ENCODE measurements at places on chromosomes 4 and X.

GRCh38 chr4:120709991-120710390, 212.5 kb downstream of the PRDM5 start:
- DNase-seq, result no peak

GRCh38 chrX:53265771-53266574, 15.4 kb downstream of the IQSEC2 start:
- peak; percentile 9 for DNase-seq

- DNase-seq, result no peak
Measured at GRCh38 chrX:69127466-69127865, 37.8 kb downstream of the PJA1 start.

DNA sequence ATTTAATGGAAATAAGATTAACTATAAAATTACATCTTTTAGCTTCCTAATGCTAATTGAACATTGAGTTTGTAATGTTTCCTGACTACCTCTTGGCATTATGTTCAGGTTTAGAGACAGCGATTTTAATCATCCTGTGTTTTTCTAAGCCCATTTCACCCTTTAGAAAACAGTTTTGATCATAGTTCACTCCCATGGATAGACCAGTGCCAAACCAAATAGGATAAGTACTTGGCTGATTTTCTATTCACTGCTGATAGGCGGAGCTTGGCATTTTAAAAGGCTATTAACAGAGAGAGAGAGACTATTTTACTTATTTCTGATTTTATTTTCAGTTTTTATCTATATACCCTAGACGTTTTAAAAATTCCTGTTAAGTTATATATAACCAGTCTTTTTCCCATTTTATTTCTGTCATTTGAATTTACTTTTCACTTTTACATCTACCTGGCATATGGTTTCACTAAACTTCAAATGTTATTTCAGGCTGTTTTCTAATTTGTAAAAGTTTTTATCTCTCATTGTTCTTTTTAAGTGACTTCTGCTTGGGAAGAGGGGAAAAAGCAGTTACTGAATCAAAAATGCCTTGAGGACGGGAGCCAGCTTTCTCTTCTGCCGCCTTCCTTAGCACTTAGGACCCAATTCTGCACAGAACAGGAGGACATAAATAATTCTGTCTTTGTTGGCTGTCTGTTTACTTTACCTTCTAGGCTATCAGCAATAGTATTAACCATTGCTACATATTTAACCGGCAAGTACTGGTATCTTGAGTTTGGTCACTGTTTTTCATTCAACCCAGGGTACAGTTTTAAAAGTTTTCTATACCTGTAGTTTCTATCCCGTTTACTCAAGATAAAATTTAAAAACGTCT, 46.4 kb downstream of the SGMS2 start:
- no peak for DNase-seq

- DNase-seq, result no peak
Measured at GRCh38 chrX:133916984-133917722, 68.2 kb downstream of the GPC3 start.

DNA sequence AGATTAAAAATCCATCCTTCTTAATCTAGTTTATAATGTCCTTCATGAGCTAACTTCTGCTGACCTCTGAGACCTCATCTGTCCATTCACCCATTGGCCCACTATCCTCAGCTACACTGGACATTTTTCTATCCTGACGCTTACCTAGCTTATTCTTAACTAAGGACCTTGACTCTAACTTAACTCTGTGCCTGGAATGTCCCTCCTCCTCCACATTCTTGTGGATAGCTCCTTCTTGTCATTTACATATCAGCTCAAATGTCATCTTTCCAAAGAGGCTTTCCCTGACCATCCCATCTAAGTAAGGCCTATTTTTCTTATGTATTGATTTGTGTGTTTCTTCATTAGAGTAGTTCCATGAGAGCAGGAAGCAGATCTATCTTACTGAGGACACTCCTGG, 54.7 kb downstream of the ATXN3L start:
- no peak for DNase-seq

GRCh38 chrX:39952989-39953388, 144.8 kb downstream of the BCOR start:
- DNase-seq, result peak; percentile 43

- no peak for DNase-seq
Measured at GRCh38 chr4:142201041-142201440, 564.7 kb downstream of the IL15 start.

- DNase-seq, result no peak
Measured at GRCh38 chrX:85903692-85904471, 143.5 kb downstream of the CHM start.

DNA sequence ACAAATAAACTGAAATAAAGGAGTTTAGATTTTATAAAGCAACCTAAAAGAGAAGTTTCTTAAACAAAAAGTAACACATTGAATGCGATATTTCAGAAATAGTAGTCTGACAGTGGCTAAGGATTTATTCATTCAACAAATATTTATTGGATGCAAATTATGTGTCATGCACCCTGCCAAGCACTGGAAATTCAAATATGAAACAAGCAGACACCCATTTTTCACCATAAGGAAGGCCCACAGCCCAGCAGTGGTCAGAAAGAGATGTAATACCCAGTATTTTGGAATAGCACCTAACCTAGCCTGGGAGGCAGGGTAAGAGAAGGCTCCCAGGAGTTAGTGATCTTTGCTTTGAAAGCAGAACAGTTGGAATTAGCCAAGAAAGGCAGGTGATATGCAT, 855.1 kb upstream of the TENM3 start:
- no peak for DNase-seq

- no peak for DNase-seq
Measured at GRCh38 chrX:69538321-69538876, 34.3 kb downstream of the NALF2 start.

Measured in NCI-H2227 treated with DMSO at 0.1 percent for 48 hours (cell line).